Right atrium auricular region (tissue), 2 donors: ENCODE measurements at places on chromosomes 1 and 21. TPM values are rescaled to one million over a fixed set of nuclear protein-coding genes. Genes with fewer than 3 reads are reported as not detected.

The USP48 gene
- 31.0 TPM for total RNA-seq

The C8B gene
- not detected for total RNA-seq

DNA sequence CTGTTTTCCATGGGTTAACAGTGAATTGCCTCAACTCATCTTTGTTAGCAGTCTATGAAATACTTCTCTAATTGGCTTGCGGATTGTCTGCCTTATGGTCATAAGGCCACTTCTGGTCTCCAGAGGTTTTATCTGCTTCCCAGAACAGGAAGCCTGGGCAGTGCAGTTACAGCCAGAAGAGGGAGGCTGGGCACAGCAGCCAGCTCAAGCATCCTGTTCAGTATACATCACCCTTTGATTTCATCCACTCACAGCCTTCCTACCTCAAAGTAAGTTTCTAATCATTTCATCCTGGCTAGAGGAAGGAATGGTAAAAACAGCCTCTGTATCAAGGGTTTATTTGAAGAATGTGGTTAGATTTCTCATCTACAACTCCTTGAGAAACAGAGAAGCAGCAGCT, 311.5 kb upstream of the DEPDC1 start:
- H3K27ac ChIP-seq, result no peak overlapping the region
- no peaks in the 10 kb centered on the region for H3K36me3 ChIP-seq
- no peak for DNase-seq
- H3K4me1 ChIP-seq, result no peaks in the 10 kb centered on the region
- no peak overlapping the region for H3K4me3 ChIP-seq

DNA sequence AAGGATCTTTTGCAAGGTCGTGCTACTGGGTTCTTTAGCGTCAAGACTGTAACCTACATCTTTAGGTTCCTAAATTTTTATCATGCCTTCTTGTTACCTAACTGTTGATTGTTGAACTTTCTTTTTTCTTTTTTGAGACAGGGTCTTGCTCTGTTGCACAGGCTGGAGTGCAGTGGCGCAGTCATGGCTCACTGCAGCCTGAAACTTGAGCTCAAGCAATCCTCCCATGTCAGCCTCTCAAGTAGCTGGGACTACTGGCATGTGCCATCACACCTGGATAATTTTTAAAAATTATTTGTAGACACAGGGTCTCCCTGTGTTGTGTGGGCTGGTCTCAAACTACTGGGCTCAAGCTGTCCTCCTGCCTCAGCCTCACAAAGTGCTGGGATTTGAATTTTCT, 52.9 kb downstream of the NFIA start:
- H3K4me3 ChIP-seq, result no peak overlapping the region
- no peak overlapping the region for H3K27ac ChIP-seq
- DNase-seq, result no peak
- H3K27me3 ChIP-seq, result no peaks in the 10 kb centered on the region

- peak overlapping the region; percentile 78 for H3K4me3 ChIP-seq
- no peaks in the 10 kb centered on the region for H3K36me3 ChIP-seq
- H3K27me3 ChIP-seq, result no peaks in the 10 kb centered on the region
- H3K27ac ChIP-seq, result peak overlapping the region; percentile 89
- no peaks in the 10 kb centered on the region for H3K4me1 ChIP-seq
Observed at GRCh38 chr1:226940806-226941067, 643 bp downstream of the COQ8A start.

DNA sequence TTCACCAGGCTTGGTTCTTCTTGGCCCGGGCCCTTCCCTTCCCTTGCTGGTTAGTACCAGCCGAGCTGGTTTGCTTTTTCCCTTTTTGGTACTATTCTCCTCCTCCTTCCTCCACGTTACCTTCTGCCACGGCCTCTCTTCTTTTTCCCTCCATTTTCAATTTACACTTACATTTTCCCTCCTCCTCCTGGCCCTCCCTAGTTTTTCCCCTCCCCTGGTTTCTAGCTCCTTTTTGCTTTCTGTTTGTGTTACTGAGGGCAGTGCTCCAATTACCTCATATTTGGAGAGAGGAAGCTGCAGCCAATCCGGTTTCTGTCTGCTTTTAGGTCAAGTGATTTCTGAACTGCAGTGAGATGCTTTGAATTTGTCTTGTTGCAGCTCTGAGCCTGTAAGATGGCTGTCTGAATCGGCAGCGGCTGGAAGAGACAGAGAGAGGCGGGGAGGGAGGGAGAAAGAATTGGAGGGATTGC, 63.7 kb downstream of the MACF1 start:
- peak overlapping the region; percentile 39 for H3K4me3 ChIP-seq
- peaks cover 54% of the 10 kb centered on the region for H3K4me1 ChIP-seq
- H3K27me3 ChIP-seq, result no peaks in the 10 kb centered on the region
- no peaks in the 10 kb centered on the region for H3K36me3 ChIP-seq

DNA sequence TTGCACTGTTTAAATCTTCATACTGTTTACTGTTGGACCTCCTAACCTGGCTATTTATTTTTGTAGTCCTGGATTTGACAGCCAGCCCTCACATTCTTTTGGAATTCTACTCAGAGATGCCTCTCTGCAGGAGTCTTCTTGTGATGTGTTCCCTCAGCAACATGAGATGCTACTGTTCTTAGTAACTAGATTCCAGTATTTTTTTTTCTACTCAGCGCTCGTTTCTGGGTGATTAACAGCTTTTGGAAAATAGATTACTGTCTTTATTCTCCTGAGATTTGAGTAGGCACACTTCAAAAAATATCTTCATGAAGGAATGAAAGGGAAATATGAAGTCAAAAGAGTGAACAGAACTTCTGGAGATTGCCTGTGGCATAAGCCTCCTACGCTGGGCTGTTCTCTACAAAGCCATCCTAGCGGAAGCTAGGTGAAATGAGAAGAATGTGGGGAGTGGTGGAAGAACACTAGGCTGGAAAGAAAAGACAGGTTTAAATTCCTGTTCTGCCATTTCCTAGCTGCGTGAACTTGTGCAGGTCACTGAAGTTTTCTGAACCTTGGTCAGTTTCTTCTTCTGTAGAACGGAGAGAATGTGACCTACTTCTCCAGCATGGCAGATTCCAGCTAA, 75.9 kb downstream of the LRRC8C start:
- no peak overlapping the region for H3K27ac ChIP-seq
- H3K4me3 ChIP-seq, result no peak overlapping the region
- peaks cover 9% of the 10 kb centered on the region for H3K36me3 ChIP-seq
- DNase-seq, result no peak
- no peaks in the 10 kb centered on the region for H3K27me3 ChIP-seq
- H3K4me1 ChIP-seq, result no peaks in the 10 kb centered on the region

The LCE1F gene
- not detected for total RNA-seq

The RHBDL2 gene
- total RNA-seq, result not detected

DNA sequence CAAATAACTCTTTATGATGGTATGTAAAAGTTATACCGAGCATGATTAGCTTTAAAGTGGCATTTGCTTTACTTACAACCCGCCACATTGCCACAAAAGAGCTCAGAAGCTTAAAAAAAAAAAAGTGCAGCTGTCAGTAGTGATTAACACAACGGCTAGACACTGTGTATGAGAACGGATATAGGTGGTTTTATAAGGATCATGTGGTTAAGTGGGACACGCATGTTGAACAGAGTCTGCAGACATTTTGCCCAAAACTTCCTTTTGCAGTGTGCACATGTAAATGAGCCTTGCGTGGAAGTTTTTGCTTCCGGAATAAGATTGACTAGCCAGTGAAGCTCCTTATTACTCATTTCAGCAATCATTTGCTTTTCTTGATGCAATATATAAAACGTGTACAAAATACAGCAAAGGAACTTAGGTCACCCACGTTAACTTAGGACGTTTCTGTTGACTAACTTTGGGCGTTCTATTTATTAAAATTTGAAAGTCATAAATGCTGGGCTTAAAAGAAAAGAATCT, 58.7 kb upstream of the RGS1 start:
- no peak overlapping the region for H3K27ac ChIP-seq
- no peaks in the 10 kb centered on the region for H3K27me3 ChIP-seq
- no peaks in the 10 kb centered on the region for H3K4me1 ChIP-seq
- no peak overlapping the region for H3K4me3 ChIP-seq
- H3K36me3 ChIP-seq, result no peaks in the 10 kb centered on the region

DNA sequence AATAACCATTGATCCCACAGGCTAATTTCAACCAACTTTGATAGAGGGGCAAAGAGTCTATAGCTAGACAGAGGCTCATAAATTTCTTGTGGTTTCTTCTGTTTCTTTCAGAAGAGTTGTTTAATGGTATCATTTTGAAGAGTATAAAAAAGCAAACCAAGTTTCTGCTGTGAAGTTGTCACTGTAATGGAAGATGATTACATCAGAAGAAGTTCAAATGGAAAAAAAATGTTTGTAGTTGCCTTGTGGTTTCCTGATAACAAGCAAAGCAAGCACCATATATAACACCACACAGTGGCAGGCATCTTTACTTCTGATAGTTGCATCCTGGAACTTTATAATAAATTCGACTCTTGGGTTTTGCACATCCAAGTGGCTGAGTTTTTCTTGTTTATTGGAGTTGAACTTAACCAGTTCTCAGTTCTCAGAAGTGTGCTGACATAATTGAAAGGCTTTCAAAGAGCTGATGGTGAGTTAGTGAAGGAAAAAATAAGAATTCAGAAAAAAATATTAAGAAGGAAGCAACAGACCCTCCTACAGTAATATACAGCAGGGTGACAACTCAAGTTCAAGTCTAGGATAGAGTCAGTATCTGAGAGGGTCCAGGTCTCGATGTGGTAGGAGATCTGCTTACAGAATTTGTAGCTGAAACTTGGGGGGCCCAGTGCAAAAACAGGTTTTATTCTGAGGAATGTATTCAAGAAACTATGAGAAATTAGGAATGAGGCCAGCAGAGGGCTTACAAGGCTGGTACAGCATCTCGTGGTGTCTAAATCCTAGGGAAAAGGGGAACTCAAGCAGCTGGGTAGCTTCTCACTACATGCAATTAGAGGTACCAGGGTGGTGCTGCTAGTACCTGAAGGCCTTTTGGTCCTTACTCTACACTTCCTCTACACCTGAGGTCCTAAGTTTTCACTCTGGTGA, 123.5 kb downstream of the CRB1 start:
- H3K27me3 ChIP-seq, result no peaks in the 10 kb centered on the region
- no peaks in the 10 kb centered on the region for H3K4me1 ChIP-seq
- DNase-seq, result no peak
- H3K36me3 ChIP-seq, result no peaks in the 10 kb centered on the region

GRCh38 chr1:154750681-154751665, 119.1 kb downstream of the KCNN3 start:
- no peaks in the 10 kb centered on the region for H3K27me3 ChIP-seq
- no peak for DNase-seq

The CCDC27 gene
- not detected for total RNA-seq

DNA sequence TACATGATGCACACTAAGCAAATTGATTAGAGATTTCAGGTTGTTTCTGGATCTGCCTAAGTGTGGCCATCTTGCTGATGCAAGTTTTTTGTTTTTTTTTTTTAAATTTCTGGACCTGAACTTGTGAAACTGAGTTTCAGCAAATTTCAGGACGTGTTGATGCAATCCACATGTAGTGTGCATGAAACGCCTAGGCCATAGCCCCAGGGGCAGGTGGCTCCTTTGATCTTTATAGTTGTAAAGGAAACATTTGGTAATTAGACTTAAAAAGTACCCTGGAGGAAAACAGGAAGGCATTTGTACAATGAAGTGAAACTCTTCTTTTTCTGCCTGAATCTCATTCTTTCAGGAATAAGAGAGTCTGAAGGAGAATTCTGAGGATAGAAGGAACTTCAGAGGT, 162.2 kb upstream of the LHX8 start:
- no peaks in the 10 kb centered on the region for H3K4me1 ChIP-seq
- H3K27me3 ChIP-seq, result no peaks in the 10 kb centered on the region
- H3K4me3 ChIP-seq, result no peak overlapping the region
- no peak overlapping the region for H3K27ac ChIP-seq
- H3K36me3 ChIP-seq, result no peaks in the 10 kb centered on the region

- peaks cover 6% of the 10 kb centered on the region for H3K4me1 ChIP-seq
- no peak overlapping the region for H3K4me3 ChIP-seq
- no peak for DNase-seq
- H3K36me3 ChIP-seq, result no peaks in the 10 kb centered on the region
Observed at GRCh38 chr1:23720256-23720995, 22.8 kb upstream of the ELOA start.

The PSRC1 gene
- total RNA-seq, result 2.4 TPM

- no peaks in the 10 kb centered on the region for H3K36me3 ChIP-seq
- no peaks in the 10 kb centered on the region for H3K4me1 ChIP-seq
- no peak overlapping the region for H3K4me3 ChIP-seq
- H3K27ac ChIP-seq, result no peak overlapping the region
Observed at GRCh38 chr21:44648557-44649311, 2.5 kb downstream of the KRTAP10-11 start.

The ITLN2 gene
- total RNA-seq, result 6.3 TPM

The KLF17 gene
- total RNA-seq, result not detected

GRCh38 chr1:201506092-201506491, 831 bp downstream of the CSRP1 start:
- H3K36me3 ChIP-seq, result no peaks in the 10 kb centered on the region
- no peaks in the 10 kb centered on the region for H3K4me1 ChIP-seq
- peak overlapping the region; percentile 65 for H3K4me3 ChIP-seq
- H3K27me3 ChIP-seq, result no peaks in the 10 kb centered on the region
- no peak for DNase-seq

- no peaks in the 10 kb centered on the region for H3K4me1 ChIP-seq
- peak overlapping the region; percentile 92 for H3K27ac ChIP-seq
Observed at GRCh38 chr21:26842974-26843932, 2.0 kb downstream of the ADAMTS1 start.

DNA sequence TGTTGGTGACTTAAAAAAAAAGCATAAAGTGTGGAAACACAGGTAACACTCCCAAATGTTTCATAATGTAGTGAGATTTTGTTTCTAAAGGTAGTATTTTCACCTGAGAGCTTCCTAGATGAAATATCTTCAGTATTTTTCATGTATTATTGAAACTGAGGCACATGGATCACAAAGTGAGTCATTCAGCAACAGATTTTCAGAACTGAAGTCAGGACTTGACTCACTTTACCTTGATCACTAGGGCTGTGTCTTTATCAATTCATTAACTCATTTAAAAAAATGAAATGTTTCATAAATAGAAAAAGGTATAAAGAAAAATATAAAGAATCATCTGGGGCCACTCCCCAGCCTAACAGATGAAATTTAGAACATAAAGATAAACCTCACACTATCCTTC, 66.5 kb upstream of the RCC1 start:
- DNase-seq, result no peak
- no peaks in the 10 kb centered on the region for H3K36me3 ChIP-seq
- peaks cover 13% of the 10 kb centered on the region for H3K4me1 ChIP-seq
- H3K27me3 ChIP-seq, result no peaks in the 10 kb centered on the region
- H3K27ac ChIP-seq, result peak overlapping the region; percentile 89

DNA sequence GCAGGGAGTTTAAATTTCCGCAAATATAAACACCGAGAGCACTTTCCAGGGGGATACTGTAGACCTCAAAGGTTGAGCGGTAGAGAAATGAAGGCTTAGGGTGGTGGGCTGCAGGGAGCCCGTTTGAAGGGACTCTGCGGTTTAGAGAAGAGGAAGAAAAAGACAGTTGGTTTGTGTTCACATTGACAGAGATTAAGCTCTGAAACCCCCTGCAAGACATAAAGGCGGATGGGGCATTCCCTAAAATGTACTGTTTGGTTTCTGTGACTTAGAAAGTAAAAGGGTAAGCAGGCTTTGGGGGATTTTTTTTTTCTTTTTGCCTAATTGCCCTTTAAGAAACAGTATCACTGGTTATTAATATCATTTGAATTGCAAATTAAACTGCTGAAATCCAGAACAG, 1.3 kb downstream of the KAZN start:
- peaks cover 8% of the 10 kb centered on the region for H3K27me3 ChIP-seq
- H3K4me1 ChIP-seq, result peaks cover 25% of the 10 kb centered on the region
- no peak overlapping the region for H3K4me3 ChIP-seq
- H3K36me3 ChIP-seq, result no peaks in the 10 kb centered on the region
